ENCODE measurements at places on chromosomes 11 and 22.

GRCh38 chr11:76626266-76626665 lies 44.3 kb downstream of the LRRC32 start:
- no peak for DNase-seq

DNA sequence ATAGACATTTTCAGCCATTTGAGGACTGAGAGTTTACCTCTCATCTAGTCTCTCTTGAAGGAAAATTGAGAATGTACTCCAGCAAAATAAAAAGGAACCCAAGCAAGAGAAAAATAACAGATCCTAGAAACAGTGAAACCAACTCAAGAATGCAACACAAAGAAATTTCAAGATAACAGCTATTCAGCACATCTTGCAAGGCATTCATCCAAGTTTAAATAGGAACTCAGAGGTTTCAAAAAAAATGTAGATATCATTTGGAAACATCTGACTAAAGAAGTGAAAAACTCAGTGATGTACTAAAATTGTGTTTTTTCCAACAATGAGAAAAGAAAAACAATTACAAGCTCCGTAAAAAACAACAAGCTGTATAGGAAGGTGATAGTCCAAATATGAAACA lies 76.4 kb downstream of the TMEM135 start:
- DNase-seq: no peak

DNA sequence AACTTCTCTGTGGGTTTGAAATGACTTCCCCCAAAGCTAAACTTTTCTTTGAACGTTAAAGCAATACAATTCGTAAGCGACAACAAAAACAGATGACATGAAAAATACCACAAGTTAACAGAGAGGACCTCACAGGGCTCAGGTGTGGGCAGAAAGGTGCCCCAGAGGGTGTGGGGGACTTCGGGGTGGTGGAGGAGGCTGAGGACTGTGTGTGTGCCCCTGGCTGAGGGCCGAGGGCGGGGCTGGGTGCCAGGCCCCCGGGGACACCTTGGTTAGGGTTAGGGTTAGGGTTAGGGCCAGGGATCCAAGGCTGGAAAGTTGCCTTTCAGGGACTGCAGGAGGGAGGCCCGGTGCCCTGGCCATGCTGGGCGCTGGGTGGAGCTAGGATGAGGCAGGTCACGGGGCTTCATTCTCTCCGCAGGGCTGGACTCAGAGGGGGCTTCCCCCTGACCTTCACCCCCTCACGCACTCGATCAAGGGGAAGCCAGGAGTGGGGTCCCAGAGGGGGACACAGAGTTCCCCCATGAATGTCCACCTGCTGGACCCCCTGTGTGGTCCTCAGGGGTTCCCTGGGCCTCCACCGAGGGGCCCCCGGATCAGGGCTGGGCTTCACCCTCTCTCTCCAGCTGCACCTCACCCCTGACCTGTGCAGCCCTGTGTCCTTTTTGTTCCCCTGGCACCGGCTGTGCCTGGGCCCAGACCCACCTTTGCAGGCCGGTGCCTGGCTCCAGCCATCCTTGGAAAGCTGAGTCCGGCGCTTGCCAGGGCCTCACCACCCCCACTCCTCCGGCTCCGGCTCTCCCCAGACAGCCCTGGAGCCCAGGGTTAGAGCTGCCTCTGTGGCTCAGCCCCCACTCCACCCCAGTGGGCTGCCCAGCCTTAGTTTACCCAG lies 7.0 kb downstream of the TNNI2 start:
- no peak for DNase-seq

- no peak for DNase-seq
Measured at GRCh38 chr11:77455740-77456139, 18.2 kb downstream of the PAK1 start.

GRCh38 chr11:79390923-79391322 lies 49.9 kb downstream of the TENM4 start:
- DNase-seq: no peak

DNA sequence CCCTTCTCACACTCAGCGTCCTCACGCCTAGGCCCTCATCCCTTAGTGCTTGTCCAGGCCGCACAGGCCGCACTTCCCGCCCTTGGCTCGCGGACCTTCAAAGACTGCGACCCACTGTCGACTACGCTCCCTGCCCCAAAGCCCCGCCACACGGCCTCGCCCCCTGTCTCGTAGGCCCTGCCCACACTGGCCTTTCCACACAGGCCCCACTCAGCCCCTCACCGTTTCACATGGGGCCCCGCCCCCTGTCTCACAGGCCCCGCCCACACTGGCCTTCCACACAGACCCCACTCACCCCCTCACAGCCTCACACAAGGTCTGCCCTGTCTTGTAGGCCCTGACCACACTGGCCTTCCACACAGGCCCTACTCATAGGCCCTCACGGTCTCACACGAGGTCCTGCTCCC lies 11.0 kb downstream of the NRXN2 start:
- DNase-seq: no peak

DNA sequence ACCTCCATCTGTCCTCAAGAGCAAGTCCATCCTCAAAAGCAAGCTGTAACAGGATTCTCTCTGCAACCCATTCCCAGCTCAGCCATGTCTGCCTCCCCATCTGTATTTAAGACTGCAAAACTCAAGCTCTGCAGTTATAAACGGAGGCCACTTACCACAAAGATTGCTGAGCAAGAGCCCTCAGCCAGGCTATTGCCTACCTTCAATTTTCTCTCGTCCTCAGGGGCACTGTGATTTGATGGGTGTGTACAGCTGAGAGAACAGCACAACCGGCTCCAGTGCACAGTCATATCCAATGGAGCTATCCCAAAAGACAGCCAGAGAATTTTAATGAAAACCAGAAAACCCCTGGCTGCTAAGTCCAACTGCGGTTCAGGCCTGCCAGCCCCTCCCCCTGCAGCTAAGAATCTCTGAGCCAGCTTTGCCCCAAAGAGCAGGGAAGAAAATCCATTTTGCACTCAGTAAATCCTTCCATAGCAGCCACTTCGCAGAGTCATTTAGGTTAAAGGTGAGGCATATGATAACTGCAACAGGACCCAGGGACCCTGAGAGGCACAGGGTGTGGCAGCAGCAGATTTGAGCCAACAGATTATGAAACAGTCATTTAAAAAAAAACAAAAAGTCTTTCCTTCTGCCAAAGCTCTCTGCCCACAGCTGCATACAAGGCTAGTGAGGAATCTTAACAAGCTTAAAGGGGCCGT lies 37.6 kb downstream of the RAB30 start:
- DNase-seq: no peak

- DNase-seq: no peak
Measured at GRCh38 chr11:124285610-124286344, 28.0 kb downstream of the OR8D1 start.

DNA sequence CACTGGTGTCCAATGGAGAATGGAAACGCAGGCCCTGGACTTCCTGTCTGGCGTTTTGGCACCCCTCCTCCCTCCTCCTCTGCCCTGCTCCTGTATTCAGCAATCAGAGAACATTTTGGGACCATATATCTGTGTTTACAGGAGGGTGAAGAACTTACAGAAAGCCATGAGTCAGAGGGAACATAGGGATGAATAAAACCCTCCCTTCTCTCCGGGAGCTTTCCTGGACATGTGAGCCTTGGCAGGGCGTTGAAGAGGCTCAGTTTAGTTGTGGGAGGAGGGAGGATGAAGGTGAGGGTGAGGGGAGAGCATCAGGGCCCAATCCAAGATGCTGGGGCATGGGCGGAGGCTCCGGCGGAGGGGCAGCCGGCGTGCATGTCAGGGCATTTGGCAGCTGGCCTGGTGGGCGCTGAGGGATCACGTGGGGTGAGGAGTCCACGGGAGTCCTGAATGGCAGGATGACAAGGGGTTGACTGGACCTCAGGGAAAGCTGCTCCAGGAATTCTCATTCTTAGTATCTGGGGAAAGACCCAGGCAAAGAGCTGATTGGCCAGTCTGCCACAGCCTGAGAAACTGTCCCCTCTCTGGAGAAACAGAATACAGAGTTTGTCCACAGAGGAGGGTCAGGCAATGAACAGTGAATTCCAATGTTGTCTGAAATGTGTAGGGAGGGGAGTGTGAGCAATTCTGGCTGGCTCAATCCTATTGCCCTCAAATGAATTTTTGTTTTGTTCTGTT lies 28.9 kb downstream of the MICAL2 start:
- DNase-seq: no peak

DNA sequence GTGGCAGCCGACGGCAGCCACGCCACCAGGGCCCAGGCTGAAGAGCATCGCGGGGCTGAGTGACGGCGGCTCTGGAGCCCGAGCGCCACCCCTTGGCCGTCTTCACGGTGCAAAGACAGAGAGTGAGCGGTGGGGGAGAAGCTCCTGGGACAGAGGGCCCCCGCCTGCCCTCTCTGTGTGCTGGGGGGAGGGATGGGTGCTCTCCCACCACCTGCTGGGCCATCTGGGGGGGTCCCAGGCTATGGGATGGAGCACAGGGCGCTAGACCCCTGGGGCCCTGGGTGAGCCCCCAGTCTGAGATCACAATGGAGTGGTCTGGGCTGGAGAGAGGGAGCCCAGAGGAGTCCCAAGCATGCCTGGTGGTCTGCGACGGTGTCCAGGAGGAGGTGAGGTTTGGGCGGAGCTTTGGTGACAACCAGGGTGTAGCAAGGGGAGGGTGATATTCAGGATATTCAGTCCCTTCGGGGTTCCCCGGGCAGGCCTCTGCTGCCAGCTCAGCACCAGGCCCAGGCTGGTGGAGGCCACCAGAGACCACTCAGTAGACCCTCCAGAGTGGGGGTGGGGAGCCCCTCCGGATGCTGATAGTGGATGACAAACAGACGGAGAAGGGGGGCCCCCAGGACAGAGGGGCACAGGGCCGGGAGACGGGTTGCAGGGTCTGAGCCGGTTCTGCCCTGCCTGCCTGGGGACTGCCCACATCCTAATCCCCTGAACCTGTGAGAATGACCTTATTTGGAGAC lies 78.1 kb upstream of the PRR5 start:
- DNase-seq: no peak

DNA sequence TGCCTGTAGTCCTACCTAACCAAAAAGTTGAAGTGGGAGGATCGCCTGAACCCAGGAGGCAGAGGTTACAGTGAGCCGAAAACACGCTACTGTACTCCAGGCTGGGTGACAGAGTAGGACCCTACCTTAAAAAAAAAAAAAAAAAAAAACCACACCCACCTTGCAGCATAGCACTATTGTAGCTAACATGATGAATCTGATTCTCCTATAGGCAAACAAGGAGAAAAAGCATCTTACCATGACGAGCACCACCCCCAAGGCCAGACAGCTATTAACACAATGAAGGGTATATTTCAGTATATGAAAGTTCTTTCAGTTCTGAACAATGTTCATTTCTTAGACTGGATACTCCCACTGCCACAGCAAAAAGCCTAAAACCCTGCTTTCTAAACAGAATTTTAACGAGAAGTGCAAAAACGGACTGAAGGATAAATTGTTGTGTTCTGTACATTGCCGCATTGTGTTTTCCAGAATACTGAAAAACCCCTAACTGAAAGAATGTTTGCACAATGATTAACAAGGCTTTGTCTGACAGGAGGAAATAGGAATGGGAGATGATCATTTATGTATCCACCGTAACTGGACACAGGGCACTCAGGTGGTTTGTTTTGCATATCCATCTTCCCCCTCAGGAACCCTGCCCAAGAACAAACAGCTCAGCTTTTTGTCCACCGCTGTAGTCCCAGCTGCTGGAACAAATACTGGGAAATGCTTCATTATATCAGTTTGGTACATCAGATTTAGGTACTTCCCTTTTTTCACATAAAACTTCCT lies 8.9 kb downstream of the PISD start:
- no peak for DNase-seq

GRCh38 chr11:91421641-91422040 lies 803.0 kb upstream of the FAT3 start:
- no peak for DNase-seq

Data from activated T-helper 1 cell treated with anti-CD3 and anti-CD28 coated beads, Interleukin-12 subunit alpha, Interleukin-12 subunit beta, Interleukin-2, Interleukin-4 antibody, amounts not matched to agents 30 ng/mL and 10 ng/mL and 1 ng/mL, durations not matched to agents 14 hours and 24 hours and 36 hours (primary cell).